ENCODE measurements at places on chromosomes 3 and 15.

DNA sequence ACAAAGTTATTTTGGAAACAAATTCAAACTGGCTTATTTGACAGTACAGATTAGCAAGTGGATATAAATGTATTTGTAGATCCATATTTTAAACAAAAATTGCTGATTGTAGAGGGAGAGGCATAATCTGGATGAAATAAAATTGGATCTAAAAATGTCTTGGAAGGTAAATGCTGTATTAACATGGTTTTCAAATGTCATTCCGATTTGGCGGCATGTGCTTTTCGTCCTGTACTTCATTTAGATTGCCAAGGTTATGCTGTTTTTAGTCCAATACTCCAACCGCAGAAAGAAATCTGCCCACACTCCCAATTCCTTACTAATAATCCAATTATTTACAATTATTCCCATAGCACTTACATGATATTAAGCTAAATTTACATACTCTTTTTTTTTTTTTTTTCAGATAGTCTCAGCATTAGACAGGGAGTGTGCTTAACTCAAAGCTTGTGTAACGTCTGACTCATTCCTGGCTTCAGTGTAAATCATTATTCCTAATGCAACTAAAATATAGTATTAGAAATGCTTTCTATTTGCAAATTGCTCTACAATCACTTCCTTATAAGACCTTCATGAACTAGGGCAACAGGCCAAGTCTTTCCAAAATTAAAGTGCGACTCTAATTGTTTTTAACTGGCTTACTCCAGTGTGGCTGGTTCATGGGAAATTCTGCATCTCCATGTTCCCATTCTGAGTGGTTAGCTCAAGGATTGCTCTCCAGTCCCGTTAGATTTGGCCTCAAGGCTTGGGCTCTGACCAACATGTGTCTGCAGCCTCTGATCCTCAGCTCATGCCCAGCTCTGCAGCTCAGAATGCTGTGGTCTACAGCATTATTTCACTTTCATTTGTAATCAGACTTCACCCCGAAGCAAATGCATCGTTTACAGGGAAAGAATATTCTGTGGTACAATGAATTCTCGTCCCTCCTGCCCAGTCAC, 103.9 kb downstream of the FBN1 start:
- no peak for DNase-seq

- DNase-seq = no peak
These were observed 256.9 kb upstream of the TGFBR2 start for GRCh38 chr3:30349507-30349906.

GRCh38 chr3:67809370-67809935, 155.0 kb upstream of the SUCLG2 start:
- no peak for DNase-seq

DNA sequence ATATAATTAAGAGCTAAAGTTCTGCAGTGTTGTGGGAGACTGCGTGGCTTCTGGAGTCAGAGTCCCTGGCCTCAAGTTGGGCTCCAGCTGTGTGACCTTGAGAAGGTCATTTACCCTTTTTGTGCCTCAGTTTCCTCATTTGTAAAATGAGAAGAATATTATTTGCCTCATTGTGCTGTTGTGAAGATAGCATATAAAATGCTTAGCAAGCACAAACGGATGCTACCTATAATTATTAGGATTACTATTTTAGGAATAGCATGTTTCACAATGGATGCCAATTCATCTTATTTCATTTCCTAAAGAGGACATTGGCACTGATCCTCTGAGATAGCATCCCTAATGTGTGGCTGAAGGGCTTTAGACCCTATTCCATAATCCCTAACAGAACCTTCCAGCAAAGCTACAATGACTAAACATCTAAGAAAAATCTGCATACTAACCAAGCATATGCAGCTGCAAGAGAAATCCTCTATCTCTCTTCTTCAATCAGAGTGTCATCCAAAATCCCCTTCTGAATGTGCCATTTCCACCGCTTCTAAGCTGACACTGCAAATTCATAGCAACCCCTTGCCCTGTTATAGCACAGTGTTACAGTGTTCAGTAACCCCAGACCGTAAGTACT, 148.3 kb downstream of the RBMS3 start:
- no peak for DNase-seq

- DNase-seq = no peak
These were observed 34.5 kb upstream of the VILL start for GRCh38 chr3:37955918-37956707.

DNA sequence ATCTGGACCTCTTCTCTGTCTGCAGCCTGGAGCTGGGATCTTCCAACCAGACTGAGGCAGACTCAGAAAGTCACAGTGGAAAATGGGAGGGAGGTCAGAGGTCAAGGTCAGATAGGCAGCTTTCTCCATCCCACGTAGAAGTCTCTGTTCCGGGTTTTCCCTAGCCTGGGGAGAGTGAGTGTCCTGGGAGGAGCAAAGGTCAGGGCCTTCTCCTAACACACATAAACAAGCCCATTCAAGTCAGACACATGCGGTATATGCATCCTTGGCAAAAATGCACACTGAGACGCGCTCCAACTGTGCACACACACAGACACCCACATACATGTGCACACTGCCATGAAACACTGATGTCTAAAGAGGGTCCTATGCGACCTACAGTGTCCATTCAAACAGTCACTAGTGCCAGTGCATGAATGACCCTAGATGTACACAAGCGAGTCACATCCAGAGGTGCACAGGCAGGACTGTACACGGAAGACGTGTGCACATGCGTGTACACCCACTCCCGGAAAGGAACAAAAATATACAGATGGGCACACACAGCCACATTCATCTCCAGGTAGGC, 681 bp downstream of the TWF2 start:
- DNase-seq = no peak

DNA sequence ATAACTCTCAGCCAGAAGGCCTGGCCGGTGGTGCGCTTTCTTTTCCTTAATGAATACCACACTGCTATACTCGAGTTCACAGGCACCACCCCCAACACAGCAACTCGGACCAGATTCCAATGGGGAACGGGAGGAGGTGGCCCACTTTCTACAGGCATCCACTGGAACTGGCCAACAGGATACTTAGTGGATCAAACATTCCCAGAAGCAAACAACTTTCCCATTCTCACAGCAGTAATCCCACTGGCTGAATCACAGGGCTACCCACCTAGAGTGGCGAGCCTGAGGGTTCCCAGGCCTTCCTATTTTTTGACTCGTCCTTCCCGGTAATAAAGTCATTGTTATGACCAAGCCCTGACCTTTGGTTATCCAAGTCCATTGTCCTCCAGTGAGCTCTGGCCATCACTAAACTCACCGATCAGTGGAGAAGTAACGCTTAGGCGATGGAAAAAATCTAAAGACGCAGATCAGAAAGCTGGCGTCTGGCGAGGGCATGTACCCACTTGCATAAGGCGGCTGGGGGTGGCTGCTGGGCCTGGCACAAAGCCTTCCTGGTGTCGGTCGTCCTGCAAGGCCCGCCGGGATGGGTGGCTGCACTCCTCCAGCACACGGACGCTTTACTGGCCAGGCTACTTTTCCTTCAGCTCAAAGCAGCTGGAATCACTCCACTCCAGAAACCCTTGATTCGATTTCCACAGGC, 1.2 kb downstream of the EOGT start:
- DNase-seq = no peak

DNA sequence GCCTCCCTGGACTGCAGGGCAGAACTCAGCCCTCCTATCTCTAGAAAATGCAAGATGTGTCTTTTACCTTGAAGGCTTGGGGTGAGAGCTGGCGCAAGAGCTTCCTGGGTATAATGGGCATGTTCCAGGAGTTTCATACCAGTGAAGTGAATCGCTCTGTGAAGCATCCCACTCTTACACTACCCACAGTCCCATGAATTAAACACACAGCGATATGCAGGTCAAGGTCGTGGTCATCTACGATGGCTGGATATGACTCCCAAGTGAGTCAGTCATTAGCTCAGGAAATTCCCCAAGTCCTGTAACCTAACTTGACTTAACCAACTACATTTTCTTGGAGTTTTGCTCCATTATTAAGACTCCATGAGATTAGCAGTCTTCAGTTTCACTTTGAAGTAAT, 439.7 kb downstream of the NTRK3 start:
- no peak for DNase-seq

DNA sequence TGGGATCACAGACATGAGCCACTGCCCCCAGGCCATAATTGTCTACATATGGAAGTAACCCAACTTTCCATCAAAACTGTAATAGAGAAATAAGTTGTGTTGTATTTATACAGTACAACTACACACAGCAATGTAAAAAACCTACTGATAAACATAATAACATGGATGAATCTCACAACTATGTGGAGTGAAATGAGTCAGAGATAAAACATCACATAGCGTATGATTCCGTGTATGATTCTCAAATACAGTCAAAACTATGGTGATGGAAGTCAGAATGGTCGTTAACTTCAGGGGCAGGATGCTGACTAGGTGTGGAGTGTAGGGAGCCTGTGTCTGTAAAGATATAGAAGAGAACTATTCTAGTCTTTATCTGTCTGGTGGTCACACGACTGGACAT, 332.7 kb upstream of the SLCO3A1 start:
- DNase-seq = no peak

- no peak for DNase-seq
These were observed 1126.7 kb downstream of the TUSC7 start for GRCh38 chr3:117836296-117836695.

GRCh38 chr3:24648063-24648462, 153.4 kb upstream of the THRB start:
- no peak for DNase-seq

DNA sequence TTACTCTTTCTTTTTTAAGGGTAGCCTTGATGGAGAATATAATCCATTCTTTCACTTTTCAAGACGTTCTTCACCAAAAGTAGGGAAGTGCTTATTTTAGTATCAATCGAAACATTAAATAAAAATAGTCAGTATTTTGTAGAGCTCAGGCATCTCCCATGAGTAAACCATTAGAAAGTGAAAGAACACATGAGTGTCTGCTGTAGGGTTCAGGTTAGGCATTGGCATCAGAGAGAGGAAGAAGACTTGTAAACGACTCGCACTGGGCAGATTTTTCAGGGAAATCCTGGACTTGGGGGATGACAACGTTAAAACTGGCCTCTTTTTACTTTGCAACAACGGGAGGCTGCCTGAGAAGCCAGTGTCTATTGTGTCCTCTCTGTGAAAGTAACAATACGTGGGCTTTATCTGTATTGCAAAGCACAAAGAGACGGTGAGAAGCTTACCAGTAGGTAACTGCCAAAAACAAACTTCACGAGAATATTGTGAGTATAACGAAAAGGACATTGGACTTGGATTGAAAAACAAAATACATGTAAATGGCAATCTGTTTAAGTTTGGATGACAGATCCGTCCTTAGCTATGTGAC, 451.7 kb downstream of the PYDC2 start:
- DNase-seq = no peak

- peak; percentile 28 for DNase-seq
These were observed 11.9 kb downstream of the GTPBP8 start for GRCh38 chr3:113002679-113003078.

- DNase-seq = no peak
These were observed 26.5 kb downstream of the DUOX2 start for GRCh38 chr15:45087513-45087912.
